ENCODE measurements at places on chromosomes 7 and 10. TPM values are rescaled to one million over a fixed set of nuclear protein-coding genes. Genes with fewer than 3 reads are reported as not detected.

The OR2A7 gene
- 3.2 TPM for polyA plus RNA-seq

The RPEL1 gene
- not detected for polyA plus RNA-seq

The CDK1 gene
- 67.1 TPM for polyA plus RNA-seq

The GPER1 gene
- polyA plus RNA-seq: 6.9 TPM

- DNase-seq: no peak
These were observed 38.6 kb downstream of the MRC1 start for GRCh38 chr10:17847585-17848296.

DNA sequence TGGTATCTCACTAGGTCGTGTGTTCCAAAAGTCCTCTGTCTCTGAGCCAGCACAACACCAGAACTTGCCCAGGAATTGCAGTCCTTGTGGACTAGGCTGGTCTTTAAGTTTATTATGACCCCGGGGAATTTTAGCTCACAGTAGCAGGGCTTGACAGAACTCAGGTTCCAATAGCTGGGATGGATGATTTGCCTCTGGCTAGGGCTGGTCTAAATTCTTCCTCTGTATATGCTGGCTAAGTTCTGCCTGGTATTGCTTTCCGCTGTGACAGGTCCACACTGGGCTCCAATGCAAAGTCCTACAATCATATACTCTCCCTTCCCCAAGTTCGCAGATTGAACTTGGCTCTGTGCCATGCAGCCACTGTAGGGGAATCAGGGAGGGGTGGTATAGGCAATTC is 52.5 kb downstream of the FAS start:
- no peak for DNase-seq

DNA sequence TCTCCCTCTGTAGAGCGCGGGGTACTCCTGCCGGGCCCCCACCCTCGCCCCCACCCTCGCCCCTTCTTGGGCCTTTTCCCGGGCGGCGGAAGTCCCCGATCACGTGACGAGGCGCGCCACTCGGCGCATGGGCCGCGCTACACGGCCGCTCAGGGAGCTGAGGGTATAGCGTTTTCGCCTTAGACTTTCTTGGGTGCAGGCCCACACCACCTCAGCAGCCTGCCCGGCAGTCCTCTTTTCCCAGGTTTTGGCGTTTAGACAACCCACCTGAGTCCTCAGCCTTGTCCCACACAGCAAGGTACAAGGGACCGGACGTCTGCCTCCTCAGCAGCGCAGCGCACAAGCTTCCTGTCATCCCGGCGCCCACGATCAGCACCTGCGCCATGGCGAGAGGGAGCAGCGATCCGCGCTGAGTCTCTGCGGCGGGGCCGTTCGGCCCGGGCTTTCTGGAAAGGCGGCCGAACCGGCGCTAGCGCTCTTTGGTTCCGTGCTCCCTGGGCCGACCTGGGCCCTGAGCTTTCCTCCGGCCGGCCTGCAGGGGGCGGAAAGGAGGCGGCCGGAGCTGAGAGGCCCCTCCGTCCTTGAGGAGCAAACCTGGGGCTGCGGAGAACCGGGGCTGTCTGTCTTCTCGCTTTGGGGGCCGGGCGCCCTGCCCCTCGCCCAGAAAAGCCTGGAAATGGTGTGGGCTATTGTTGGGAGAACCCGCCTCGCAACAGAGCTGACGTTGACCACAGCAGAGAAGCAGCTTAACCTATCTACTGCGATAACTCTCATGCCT is at the start of gene RNLS:
RNLS (minus strand) TSS at position 513 of the 778 bp plus-strand sequence.
- peak; percentile 55 for DNase-seq

DNA sequence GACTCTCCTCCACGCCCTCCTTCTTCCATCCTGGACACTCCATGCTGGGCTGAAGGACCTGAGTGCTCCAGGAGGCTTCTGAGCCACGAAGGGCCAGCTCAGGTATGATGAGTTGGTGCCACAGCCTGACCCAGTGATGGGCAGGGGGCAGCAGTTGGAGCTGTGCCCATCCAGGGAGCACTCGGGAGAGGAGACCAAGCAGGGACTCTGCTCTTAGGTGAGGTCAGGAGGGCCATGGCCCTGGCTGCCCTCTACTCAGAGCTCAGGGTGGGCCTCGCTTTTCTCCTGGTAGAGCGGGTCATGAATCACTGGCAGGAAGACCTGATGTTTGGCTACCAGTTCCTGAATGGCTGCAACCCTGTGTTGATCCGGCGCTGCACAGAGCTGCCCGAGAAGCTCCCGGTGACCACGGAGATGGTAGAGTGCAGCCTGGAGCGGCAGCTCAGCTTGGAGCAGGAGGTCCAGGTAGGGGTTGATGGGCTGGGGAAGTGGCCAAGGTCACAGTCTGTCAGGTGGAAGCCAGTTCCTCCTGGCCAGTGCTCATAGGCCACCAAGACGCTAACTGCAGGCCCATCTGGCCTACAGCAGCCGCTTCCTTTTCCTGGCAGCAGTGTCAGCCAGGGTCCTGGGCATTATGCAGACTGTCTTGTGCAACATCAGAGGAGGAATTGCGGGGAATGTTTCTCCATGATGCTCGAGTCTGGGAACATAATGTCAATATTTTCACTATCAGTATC is 50.8 kb downstream of the ALOX5 start:
- DNase-seq: no peak

- no peak for DNase-seq
These were observed 90.8 kb upstream of the KDM7A start for GRCh38 chr7:140267381-140268226.

- no peak for DNase-seq
These were observed 12.8 kb downstream of the HKDC1 start for GRCh38 chr10:69232736-69233480.

DNA sequence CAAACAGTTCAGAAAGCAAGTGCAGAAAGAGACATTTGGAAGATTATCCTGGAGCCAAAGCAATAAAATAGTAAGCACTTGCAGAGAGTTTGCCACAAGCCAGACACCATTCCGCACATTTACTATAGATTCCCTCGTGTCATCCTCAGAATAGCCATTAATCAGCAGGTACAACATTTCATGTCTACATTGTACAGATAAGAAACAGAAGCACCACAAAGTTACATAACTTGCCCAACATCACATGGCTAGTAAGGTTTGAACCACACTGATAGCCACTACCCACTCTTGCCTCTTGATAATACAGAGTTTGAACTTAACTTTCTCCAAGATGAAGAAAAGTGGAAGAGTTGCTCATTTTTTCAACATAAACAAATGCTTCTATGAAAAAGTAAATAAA is 40.6 kb upstream of the GHITM start:
- DNase-seq: no peak
